ENCODE measurements at places on chromosomes 2 and 18. TPM values are rescaled to one million over a fixed set of nuclear protein-coding genes. Genes with fewer than 3 reads are reported as not detected.

GRCh38 chr18:13137670-13138419 is 80.7 kb upstream of the LDLRAD4 start:
- H3K27me3 ChIP-seq: no peaks in the 10 kb centered on the region
- no peaks in the 10 kb centered on the region for H3K36me3 ChIP-seq
- peak overlapping the region; percentile 96 for H3K4me3 ChIP-seq

GRCh38 chr2:221753401-221753800 is 181.3 kb upstream of the EPHA4 start:
- H3K36me3 ChIP-seq: no peaks in the 10 kb centered on the region
- no peaks in the 10 kb centered on the region for H3K27me3 ChIP-seq
- H3K4me1 ChIP-seq: no peaks in the 10 kb centered on the region
- H3K27ac ChIP-seq: no peak overlapping the region

- peak overlapping the region; percentile 33 for H3K27ac ChIP-seq
- no peaks in the 10 kb centered on the region for H3K27me3 ChIP-seq
- no peak overlapping the region for H3K4me3 ChIP-seq
- H3K36me3 ChIP-seq: peaks cover 68% of the 10 kb centered on the region
- peak; percentile 7 for DNase-seq
These were observed 53.9 kb downstream of the INO80D start for GRCh38 chr2:206031950-206032567.

OR6B2 gene
- not detected for total RNA-seq

DNA sequence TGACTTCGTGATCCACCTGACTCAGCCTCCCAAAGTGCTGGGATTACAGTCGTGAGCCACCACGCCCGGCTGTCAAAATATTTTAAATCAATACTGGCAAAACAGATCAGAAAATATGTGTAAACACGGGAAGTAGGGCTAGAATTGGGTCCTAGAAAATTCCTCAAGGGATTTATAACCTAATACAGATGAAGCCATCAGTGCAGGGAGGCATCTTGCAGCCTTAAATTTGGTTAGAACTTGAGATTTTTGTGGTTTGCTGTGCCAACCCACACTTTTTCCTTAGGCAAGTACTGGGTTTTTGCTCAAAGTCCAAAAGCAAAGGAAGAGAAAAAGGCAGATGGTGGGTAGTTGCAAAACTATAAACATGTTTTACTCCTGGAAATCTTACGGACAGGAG is 33.7 kb upstream of the NFE2L2 start:
- H3K4me3 ChIP-seq: no peak overlapping the region
- H3K27ac ChIP-seq: no peak overlapping the region
- no peaks in the 10 kb centered on the region for H3K36me3 ChIP-seq
- DNase-seq: no peak
- H3K27me3 ChIP-seq: no peaks in the 10 kb centered on the region

GRCh38 chr2:80338794-80339193 is 34.2 kb upstream of the LRRTM1 start:
- H3K4me3 ChIP-seq: no peak overlapping the region
- H3K27me3 ChIP-seq: no peaks in the 10 kb centered on the region
- no peaks in the 10 kb centered on the region for H3K36me3 ChIP-seq
- H3K4me1 ChIP-seq: no peaks in the 10 kb centered on the region

DNA sequence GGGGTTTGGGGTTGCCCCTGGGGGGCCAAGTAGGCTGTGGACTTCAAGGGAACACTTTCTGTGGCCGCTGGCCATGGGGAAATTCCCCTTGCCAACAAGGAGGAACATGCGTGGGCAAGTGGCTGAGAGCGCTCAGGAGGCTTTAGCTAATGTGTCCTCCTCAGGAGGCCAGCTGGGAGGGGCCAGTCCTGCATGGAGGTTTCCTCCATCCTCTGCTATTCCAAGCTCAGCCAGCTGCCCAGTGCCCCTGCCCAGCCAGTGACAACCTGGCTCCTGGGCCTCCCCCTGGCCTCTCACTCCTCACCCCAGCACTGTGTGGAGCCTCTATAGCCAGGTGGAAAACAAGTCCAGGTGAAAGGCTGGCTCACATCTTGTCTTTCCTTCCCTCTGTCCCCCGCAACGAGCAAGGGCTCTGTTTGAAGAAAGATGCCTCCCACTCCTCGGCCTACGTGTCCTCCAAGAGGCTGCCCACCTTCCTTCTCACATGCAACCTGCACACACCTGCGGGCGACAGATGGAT is 64.4 kb upstream of the DAPL1 start:
- peaks cover 3% of the 10 kb centered on the region for H3K27me3 ChIP-seq
- H3K36me3 ChIP-seq: no peaks in the 10 kb centered on the region
- no peak overlapping the region for H3K27ac ChIP-seq

ANKRD62 gene
- not detected for total RNA-seq

- no peak overlapping the region for H3K4me3 ChIP-seq
- no peak for DNase-seq
- H3K36me3 ChIP-seq: no peaks in the 10 kb centered on the region
These were observed 181.6 kb upstream of the PXDN start for GRCh38 chr2:1925928-1926327.

GRCh38 chr18:36675542-36675941 is 153.3 kb downstream of the TPGS2 start:
- H3K27me3 ChIP-seq: peaks cover 10% of the 10 kb centered on the region
- H3K36me3 ChIP-seq: no peaks in the 10 kb centered on the region
- H3K4me3 ChIP-seq: no peak overlapping the region
- no peaks in the 10 kb centered on the region for H3K4me1 ChIP-seq
- H3K27ac ChIP-seq: no peak overlapping the region

IL18R1 gene
- total RNA-seq: 17.1 TPM

ASB18 gene
- not detected for total RNA-seq

ROCK2 gene
- 8.4 TPM for total RNA-seq

GRCh38 chr2:127569666-127570065 is 34.2 kb downstream of the MYO7B start:
- no peaks in the 10 kb centered on the region for H3K27me3 ChIP-seq
- no peak overlapping the region for H3K4me3 ChIP-seq
- H3K27ac ChIP-seq: no peak overlapping the region
- H3K36me3 ChIP-seq: no peaks in the 10 kb centered on the region
- H3K4me1 ChIP-seq: no peaks in the 10 kb centered on the region

ATAD2B gene
- 15.4 TPM for total RNA-seq

GRCh38 chr2:21812766-21813165 is 689.0 kb downstream of the TDRD15 start:
- H3K36me3 ChIP-seq: no peaks in the 10 kb centered on the region
- H3K27me3 ChIP-seq: no peaks in the 10 kb centered on the region
- H3K4me1 ChIP-seq: no peaks in the 10 kb centered on the region

- H3K4me1 ChIP-seq: peaks cover 53% of the 10 kb centered on the region
- no peak overlapping the region for H3K4me3 ChIP-seq
- H3K27me3 ChIP-seq: no peaks in the 10 kb centered on the region
These were observed 28.2 kb downstream of the LPIN1 start for GRCh38 chr2:11774600-11774999.

DNA sequence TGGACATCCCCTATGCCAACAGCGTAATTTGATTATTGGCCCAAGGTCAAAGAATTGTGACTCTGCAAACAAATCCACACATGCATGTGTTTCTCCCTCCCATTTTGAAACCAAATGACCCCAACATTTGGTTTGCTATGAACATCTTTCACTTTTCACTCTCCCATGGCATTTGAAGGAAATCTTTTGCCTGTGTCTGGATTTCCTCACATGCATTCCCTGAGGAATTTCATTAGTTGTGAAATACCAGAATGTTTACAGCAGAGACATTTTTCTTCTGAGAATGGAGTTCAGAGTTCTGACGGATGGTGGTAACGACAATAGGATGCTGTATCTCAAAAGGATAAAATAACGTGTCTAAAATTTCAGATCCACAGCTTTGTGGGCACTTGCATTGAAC is 60.3 kb upstream of the LMAN1 start:
- no peak overlapping the region for H3K4me3 ChIP-seq
- H3K27ac ChIP-seq: no peak overlapping the region
- H3K36me3 ChIP-seq: no peaks in the 10 kb centered on the region

FAM228B gene
- 3.6 TPM for total RNA-seq

GRCh38 chr18:71045331-71046065 is 756.7 kb downstream of the SOCS6 start:
- DNase-seq: no peak
- no peaks in the 10 kb centered on the region for H3K27me3 ChIP-seq
- H3K4me3 ChIP-seq: no peak overlapping the region

IDH1 gene
- total RNA-seq: 21.9 TPM

CYP27C1 gene
- not detected for total RNA-seq

DNA sequence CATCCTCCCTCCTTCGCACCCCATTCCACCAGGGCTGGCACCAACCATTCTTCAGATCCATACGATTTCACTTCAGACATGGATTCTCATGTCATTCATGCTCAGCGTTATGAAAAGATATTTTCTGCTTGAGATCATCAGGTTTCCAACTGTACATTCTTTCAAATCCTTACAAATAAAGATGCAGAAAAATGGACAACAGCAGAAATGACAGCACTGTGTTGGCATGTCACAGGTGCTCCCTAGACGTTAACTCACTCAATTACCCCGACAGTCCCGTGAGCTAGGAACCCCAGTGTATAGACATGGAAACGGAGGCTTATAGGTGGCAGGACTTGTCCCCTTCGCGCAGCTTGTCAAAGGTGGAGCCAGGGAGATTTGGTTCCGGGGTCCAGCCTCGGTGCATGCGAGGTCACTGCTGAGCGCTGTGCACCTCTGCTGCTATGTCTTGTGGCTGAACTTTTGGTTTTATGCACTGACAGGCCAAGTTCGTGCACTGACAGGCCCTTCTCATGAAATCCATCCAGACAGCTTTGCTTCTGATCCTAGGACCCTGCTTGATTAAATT is 17.7 kb downstream of the FHL2 start:
- no peak overlapping the region for H3K27ac ChIP-seq
- no peak for DNase-seq
- H3K27me3 ChIP-seq: no peaks in the 10 kb centered on the region
- H3K36me3 ChIP-seq: peaks cover 1% of the 10 kb centered on the region
- H3K4me1 ChIP-seq: no peaks in the 10 kb centered on the region

DNA sequence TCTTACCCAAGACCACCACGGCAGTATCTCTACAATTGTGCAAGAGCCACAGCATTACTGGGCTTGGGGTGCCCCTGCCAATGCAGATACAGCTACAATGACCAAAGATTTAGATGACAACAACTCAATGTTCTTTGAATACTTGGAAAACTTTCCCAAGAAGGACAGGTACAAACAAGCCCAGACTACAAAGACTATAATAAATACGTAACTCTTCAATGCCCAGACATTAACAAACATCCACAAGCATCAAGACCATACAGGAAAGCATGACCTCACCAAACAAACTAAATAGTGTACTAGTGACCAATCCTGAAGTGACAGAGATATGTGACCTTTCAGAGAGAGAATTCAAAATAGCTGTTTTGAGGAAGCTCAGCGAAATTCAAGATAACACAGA is 62.8 kb downstream of the ICA1L start:
- H3K4me3 ChIP-seq: no peak overlapping the region
- no peaks in the 10 kb centered on the region for H3K4me1 ChIP-seq
- H3K36me3 ChIP-seq: peaks cover 10% of the 10 kb centered on the region
- no peak overlapping the region for H3K27ac ChIP-seq
- no peak for DNase-seq

GRCh38 chr2:200624658-200625057 is 38.8 kb downstream of the AOX1 start:
- no peak for DNase-seq
- no peaks in the 10 kb centered on the region for H3K4me1 ChIP-seq
- H3K27me3 ChIP-seq: peaks cover 8% of the 10 kb centered on the region
- no peak overlapping the region for H3K27ac ChIP-seq

CEP192 gene
- 32.7 TPM for total RNA-seq

GRCh38 chr18:7622721-7623120 is 55.6 kb downstream of the PTPRM start:
- no peaks in the 10 kb centered on the region for H3K4me1 ChIP-seq
- H3K27me3 ChIP-seq: no peaks in the 10 kb centered on the region
- H3K4me3 ChIP-seq: no peak overlapping the region
- no peaks in the 10 kb centered on the region for H3K36me3 ChIP-seq
- H3K27ac ChIP-seq: no peak overlapping the region

- no peak for DNase-seq
- peaks cover 27% of the 10 kb centered on the region for H3K36me3 ChIP-seq
- no peak overlapping the region for H3K4me3 ChIP-seq
- H3K27me3 ChIP-seq: no peaks in the 10 kb centered on the region
These were observed 35.7 kb downstream of the FEZ2 start for GRCh38 chr2:36562240-36562639.

DNA sequence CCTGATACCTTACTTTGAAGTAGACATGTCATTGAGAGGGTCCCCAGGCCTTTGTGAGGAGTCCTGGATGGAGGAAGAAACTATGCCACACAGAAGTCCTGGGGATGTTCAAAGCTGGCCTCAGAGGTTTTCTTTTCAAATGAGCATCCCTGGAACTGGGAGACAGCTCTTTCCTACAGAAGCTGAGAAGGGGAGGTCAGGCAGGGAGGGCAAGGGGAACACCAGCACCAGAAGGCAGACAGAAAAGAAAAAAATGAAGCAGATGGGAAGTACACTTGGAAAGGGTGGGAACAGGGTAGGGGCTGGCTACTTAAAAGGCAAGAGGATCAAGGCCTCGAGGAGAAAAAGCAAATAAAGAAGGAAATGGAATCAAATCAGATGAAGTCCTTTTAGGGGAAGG is 120.0 kb downstream of the FMNL2 start:
- DNase-seq: no peak
- H3K36me3 ChIP-seq: no peaks in the 10 kb centered on the region
- no peak overlapping the region for H3K4me3 ChIP-seq
- peaks cover 16% of the 10 kb centered on the region for H3K27me3 ChIP-seq

DNA sequence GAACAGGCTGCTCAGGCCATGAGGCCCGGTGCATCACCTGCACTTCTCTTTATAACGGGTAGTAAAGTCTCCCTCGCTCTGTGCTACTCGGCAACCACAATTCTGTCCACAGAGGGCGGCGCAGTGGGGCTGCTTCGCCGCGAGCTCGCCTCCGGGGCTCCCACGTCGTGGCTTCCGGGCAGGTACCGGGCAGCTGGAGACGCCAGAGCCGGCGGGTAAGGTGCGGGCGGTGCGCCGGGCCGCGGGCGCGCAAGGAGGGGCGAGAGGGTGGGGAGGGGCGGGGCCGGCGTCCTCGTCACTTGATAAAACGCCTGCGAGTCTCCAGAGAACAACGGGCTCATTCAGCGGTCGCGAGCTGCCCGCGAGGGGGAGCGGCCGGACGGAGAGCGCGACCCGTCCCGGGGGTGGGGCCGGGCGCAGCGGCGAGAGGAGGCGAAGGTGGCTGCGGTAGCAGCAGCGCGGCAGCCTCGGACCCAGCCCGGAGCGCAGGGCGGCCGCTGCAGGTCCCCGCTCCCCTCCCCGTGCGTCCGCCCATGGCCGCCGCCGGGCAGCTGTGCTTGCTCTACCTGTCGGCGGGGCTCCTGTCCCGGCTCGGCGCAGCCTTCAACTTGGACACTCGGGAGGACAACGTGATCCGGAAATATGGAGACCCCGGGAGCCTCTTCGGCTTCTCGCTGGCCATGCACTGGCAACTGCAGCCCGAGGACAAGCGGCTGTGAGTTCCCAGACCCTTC is at the start of gene ITGA6:
Gene ITGA6 (plus strand): TSS at position 331 of the 734 bp plus-strand sequence.
- peak within 1 kb of the TSS; percentile 83 for H3K27ac ChIP-seq
- peaks cover 76% of the 10 kb centered on the region for H3K4me1 ChIP-seq
- no peaks in the 10 kb centered on the region for H3K36me3 ChIP-seq
- peak within 1 kb of the TSS; percentile 81 for H3K4me3 ChIP-seq

CREG2 gene
- total RNA-seq: not detected

- H3K36me3 ChIP-seq: no peaks in the 10 kb centered on the region
- peaks cover 26% of the 10 kb centered on the region for H3K4me1 ChIP-seq
- H3K27me3 ChIP-seq: peaks cover 44% of the 10 kb centered on the region
- DNase-seq: peak; percentile 81
- no peak overlapping the region for H3K27ac ChIP-seq
- H3K4me3 ChIP-seq: peak overlapping the region; percentile 77
These were observed 2.1 kb upstream of the SLC30A3 start for GRCh38 chr2:27264753-27265535.

- H3K27me3 ChIP-seq: peaks cover 5% of the 10 kb centered on the region
- no peak overlapping the region for H3K4me3 ChIP-seq
- no peak for DNase-seq
- no peak overlapping the region for H3K27ac ChIP-seq
These were observed 57.5 kb upstream of the FN1 start for GRCh38 chr2:215493376-215493775.

HOXD3 gene
- total RNA-seq: not detected
